ENCODE measurements at places on chromosomes 4 and X.

GRCh38 chrX:98380106-98380505 lies 1496.4 kb downstream of the RPA4 start:
- no peaks in the 10 kb centered on the region for H3K4me1 ChIP-seq
- no peak for DNase-seq
- H3K27me3 ChIP-seq: peaks cover 7% of the 10 kb centered on the region
- H3K36me3 ChIP-seq: no peaks in the 10 kb centered on the region

DNA sequence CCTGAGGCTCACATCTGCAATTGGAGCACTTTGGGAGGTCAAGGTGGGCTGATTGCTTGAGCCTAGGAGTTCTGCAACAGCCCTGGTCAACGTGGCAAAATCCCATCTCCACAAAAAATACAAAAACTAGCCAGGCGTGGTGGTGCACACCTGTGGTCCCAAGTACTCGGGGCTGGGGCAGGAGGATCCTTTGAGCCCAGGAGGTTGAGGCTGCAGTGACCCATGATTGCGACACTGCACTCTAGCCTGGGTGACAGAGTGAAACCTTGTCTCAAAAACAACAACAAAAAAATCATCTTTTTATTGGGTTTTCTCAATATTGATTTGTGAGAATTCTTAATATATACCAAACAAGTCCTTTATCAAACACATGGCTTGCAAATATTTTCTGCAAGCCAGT lies 64.9 kb downstream of the ANKRD17 start:
- no peak for DNase-seq
- no peak overlapping the region for H3K27ac ChIP-seq
- H3K36me3 ChIP-seq: no peaks in the 10 kb centered on the region

DNA sequence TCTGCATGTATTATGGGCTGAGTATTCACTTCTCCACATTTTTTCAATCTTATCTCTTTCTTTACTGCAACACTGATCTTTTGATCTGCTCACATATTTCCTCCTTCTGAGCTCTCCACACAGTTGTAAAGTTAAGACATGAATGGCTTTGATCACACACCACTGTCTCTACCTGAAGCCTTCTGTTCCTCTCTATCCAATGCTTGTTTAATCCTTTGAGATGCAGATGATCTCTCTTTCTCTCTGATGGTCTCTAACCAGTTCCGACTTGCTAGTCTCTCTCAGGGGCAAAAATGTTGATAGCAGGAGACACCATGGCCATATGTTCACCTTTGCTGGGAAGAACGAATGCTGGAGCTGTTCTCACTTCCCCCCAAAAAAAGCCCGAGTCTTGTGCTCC lies 162.4 kb downstream of the UNC5C start:
- H3K4me3 ChIP-seq: no peak overlapping the region
- no peaks in the 10 kb centered on the region for H3K4me1 ChIP-seq
- no peak overlapping the region for H3K27ac ChIP-seq
- H3K27me3 ChIP-seq: no peaks in the 10 kb centered on the region

DNA sequence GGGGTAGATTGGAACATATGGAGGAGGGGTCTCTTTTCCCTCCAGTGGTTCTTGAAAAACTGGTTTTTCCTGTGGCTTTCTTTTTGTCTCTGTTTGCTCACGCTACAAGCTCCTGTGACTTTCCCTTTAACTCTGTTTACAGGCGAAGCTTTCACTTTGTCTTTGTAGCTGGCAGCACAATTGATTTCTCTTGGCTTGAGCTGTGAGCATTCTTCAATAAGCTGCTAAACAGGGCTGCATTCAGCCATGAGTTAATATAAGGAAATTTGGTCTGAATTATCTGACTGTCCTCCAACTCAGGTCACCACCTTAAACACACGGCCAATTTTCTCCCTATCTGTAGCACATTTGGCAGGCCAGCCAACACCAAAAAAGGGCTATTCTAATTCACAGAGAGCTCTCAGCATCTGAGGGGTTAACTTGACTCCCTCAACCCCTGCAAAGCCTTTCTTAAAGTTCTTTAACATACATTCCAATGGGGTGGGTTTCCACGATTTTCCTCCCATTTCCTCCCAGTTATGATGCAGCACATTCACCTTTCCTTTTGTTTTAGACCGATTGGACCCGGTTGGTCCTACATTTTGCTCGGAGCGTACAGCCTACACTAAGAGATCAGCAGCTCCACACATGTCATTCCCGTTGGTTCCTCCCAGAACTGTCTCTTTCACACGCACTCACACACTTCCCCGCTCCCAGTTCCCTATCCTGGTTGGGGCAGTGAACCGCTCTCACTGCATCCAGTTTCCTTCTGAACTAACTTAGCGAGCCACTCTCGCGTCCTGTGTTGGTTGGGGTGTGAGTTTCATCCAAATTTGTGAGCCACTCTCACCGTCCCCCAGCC lies 45.4 kb downstream of the UGT2A3 start:
- H3K27me3 ChIP-seq: no peaks in the 10 kb centered on the region
- peak overlapping the region; percentile 75 for H3K27ac ChIP-seq
- H3K4me3 ChIP-seq: peak overlapping the region; percentile 36
- H3K36me3 ChIP-seq: no peaks in the 10 kb centered on the region

- no peaks in the 10 kb centered on the region for H3K36me3 ChIP-seq
- H3K4me1 ChIP-seq: no peaks in the 10 kb centered on the region
- H3K4me3 ChIP-seq: no peak overlapping the region
- no peak for DNase-seq
- H3K27ac ChIP-seq: no peak overlapping the region
- H3K27me3 ChIP-seq: no peaks in the 10 kb centered on the region
These were observed 384.5 kb downstream of the GRXCR1 start for GRCh38 chr4:43277003-43277402.

DNA sequence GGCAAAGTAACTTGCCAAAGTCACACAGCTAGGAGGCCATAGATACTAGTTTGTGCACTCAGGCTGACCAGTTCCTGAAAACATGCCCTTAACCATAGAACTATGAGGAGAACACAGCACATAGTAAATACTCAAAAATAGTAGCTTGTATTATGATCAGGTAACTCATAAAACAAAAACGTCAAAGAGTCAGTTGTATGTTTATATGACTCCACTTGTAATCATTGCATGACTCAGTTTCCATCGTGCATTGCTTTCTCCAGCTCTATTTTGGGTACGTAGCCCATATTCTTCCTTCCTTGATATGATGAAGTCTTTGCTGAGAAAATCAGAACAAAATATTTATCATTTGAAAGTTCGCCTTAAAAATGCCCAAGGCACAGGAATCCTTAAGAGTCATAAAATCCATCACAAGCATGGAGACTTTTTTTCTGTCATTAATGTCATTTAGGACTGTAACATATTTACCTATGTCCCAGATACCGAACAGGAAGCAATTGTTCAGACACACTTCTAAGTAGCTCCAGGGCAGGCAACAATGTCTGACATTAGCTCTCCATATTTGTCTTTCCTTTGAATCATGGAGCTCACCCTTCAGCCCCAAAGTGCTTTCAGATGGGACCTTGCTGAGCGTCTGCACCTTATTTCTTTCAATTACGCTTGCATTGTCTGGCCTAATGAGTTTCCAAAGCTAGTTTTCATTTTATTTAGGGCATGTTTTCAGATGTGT lies 11.2 kb upstream of the MID1 start:
- peaks cover under 1% of the 10 kb centered on the region for H3K27me3 ChIP-seq
- no peak overlapping the region for H3K27ac ChIP-seq
- H3K4me1 ChIP-seq: peaks cover 3% of the 10 kb centered on the region
- no peak for DNase-seq

DNA sequence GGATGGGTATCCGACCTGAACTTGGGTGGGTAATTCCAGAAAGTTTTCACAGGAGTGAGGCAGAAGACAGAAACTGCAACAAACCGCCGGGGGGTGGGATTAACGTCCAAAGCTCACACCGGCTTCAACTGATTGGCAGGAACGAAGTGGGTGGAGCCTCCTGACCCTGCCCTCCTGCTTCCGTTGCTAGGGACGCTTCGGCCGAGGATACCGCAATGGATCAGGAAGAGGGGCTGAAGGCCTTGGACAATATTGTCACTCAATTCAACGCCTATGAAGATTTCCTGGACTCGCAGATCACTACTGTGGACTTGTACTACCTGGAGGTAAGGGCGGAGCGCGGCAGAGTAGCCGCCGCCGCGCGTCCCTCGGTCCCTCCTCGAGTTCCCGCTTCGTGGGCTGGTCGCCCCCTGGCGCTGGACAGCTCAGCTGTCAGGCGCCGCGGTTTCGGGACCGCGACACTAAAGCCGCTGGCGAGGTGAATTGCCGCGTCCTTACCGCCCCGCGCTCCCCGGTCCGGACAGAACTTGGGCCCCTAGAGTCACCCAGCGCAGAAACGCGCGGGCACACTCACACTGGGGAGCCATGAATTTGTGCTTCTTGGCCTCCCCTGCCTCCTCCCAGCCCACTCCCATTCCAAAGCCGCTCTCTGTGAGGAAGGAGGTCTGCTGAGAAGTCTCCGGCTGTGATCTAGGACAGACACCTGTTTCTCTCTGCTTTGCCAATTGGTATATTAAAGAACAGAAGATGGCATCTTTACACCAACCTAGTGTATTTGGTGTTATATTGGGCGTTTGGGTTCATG lies at the start of gene CFAP299:
Gene CFAP299 (plus strand): TSS at position 177 of the 805 bp plus-strand sequence.
- H3K4me3 ChIP-seq: peak within 1 kb of the TSS; percentile 75
- no peaks in the 10 kb centered on the region for H3K36me3 ChIP-seq
- H3K27me3 ChIP-seq: peaks cover 12% of the 10 kb centered on the region
- H3K27ac ChIP-seq: no peak within 1 kb of the TSS
- H3K4me1 ChIP-seq: peaks cover 11% of the 10 kb centered on the region

Data from spinal cord (tissue), 10 donors.